ENCODE measurements at places on chromosomes 3 and 15.

GRCh38 chr15:48703544-48703943, 58.0 kb upstream of the FBN1 start:
- DNase-seq = no peak

- peak; percentile 14 for DNase-seq
Measured at GRCh38 chr3:62454916-62455315, 81.6 kb upstream of the FEZF2 start.

DNA sequence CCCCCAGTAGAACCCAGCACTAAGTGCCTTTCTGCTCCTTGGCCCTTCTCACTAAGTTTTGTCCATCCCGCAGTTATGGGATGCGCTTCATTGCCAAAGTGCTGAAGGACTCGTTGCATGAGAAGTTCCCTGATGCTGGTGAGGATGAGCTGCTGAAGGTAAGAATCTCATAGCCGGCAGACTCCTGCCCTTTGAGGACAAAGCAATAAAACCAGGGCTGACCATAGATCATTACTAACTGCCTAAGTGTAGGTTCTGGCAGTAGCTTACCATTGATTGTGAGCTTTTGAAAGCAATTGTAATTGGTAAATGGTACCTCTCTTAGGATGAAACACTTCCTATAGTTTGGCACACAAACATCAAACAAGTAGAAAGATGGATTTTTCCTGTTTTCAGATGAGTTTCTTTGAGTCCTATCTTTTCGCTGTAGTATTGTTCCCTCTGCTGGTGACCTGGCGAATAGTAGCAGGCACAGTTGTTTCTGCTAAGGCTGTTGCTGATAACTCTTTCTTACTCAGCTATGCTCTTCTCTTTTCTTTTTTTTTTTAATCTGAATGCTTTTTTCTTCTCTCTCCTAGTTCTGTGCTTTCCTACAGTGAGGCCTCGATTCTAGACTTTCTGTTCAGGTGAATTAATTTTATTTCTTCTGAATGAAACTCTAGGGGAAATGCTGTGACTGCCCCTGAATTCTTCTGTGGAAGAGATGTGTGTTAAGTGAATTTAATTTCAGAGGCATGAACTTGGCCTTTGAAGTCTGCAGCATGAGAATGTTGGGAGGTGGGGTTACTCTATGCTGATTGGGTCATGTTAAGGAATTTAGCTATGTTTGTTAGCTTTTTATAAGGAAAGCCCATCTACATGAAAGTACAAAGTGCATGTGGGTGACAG, 47.4 kb upstream of the CRTC3 start:
- DNase-seq = peak; percentile 35

- no peak for DNase-seq
Measured at GRCh38 chr3:39149059-39149455, 4.3 kb downstream of the CSRNP1 start.

- DNase-seq = no peak
Measured at GRCh38 chr15:93603550-93603949, 514.5 kb upstream of the RGMA start.

DNA sequence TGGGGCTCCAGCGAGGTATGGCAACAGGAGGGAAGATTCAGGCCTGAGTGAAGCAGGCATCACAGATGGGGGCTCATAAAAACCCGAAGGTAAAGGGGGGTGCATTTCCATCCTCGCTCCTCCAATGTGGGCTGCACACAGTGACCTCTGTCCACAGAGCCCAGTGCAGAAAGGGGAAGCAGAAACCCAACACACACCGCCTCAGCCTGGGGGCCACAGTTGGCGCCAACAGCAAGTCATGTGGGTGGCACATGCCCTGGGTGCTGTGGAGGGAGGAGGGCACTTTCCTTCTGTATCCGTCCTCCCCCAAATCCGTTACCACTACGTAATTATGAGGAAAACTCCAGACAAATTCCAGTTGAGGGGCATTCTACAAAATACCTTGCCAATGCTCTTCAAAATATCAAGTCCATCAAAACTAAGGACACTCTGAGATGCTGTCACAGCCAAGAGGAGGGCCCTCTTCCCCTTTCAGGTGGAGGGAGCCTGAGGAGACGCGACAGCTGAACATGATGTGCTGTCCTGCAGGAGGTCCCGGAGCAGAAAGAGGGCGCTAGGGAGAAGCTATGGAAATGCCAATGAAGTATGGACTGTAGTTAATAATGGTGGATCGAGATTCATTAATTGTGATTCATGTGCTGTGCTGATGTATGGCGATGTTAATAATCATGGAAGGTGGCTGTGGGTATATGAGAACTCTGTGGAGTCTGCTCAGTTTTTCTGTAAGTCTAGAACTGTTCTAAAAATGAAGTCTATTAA, 16.4 kb downstream of the APBA2 start:
- no peak for DNase-seq

DNA sequence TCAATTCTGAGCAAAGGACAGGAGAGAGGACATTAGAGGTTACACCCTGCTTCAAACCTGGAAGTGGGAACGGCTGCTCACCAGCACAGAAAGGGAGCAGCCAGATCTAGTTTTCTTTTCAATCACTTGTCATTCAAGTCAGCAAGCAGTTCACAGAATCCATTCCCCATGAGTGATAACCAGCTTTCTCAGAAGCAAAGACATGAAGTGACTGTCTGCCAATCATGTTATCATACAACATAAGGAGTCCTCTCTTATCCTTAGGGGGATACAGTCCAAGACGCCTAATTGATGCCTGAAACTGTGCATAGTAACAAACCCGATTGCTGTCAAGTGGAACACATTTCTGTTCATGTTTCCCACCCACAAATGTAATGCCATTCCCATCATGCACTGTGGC, 54.7 kb downstream of the FAM98B start:
- DNase-seq = no peak

DNA sequence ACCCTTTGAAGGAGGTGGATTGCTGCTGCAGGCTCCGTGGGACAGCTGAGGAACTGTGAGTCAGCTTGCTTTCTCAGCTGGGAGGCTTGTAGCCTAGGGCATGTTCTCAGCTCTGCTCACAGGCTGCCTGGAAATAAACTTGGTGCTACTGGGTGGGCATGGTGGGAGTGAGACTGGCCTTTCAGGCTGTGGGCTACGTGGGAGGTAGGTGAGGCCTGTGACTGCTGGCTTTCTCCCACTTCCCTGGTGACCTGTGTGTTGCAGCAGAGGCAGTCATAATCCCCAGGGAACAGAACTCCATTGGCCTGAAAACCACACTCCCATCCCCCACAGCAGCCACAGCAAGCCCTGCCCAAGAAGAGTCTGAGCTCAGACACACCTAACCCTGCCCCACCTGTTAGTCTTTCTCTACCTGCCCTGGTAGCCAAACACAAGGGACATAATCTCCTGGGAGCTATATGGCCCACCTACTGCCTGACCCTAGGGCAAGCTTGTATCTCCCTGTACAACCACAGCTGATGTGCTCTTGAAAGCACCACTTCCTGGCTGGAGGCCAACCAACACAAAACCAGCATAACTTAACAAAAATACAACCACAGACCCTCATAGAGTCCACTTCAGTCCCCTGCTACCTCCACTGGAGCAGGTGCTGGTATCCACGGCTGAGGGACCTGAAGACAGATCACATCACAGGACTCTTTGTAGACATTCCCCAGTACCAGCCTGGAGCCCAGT, 236.5 kb downstream of the SQOR start:
- no peak for DNase-seq

DNA sequence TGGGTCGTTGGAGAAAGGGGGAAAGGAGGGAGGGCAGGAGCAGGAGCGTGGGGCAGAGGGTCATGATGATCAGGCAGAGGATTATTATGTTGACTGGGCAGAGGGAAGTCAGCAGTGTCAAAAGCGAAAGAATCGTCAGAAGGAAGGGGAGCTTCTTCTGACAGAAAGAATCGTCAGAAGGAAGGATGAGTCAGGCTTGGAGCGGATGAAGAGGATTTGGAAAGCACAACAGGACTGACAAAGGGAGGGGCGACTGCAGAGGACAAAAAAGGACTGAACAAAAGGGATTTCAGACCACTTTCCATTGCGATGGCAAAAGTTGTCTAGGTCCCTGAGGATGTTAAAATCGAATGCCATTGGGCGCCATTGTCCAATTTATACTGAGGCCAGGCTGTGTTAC, 1053.5 kb downstream of the SI start:
- DNase-seq = no peak

- no peak for DNase-seq
Measured at GRCh38 chr15:56804938-56805337, 71.6 kb upstream of the ZNF280D start.

DNA sequence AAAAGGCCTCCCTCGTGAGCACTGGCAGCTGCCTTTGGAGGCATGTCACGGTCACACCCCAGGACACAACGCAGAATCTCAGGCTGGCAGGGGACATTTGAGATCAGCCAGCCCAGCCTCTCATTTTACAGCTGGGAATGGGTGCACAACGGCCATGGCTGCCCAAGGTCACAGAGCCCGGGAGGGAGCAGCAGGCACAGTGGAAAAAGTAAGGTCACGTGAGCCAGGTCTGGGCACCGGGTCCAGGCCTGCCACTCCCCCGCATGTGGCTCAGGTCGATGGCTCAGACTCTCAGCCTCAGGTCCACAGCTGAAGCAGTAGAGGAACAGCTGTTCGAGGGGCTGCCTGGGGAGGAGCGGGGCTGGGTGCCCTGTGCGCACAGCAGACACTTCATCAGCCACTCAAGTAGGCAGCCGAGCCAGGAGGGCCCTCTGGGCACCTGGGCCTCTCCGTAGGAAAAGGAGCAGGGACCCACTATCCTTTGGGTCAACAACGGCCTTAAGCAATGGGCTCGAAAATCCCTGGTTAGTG, 260.6 kb downstream of the GOLGA6L6 start:
- no peak for DNase-seq

GRCh38 chr3:193347521-193348501, 30.7 kb downstream of the ATP13A5 start:
- no peak for DNase-seq

DNA sequence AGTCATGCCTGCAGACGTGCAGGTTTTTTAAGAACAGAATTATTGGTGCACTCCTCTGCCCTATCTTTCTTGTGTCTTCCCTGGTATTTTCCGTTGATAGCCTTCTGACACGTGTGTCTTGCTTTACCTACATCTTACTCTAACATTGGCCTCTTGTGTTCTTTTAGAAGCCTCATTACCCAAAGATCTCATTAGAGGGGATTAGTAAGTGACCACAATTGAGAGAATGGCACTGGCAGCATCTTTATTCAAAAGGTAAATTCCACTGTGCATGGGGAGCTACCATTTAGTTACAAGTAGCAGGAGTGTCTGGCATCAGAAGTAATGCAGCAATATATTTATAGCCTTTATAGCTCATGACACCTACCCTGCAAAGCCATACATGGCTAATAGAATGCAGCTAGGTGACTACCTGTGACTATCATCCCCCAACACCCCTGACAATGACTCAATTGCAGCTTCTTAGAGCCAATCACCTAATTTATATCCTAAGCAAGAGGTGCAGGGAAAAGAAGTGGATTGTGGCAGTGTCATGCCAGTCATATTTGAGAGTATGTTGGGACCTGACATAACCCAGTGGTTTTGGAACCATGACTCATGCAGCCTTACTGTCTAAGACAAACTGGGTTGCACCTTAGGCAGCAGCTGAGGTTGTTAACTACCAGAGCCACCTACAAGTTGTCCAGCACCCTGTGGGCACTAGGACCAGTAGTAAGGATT, 164.8 kb downstream of the GRM7 start:
- peak; percentile 63 for DNase-seq

GRCh38 chr3:42367903-42368302, 42.5 kb downstream of the LYZL4 start:
- DNase-seq = no peak

GRCh38 chr3:54137311-54137710, 15.0 kb downstream of the CACNA2D3 start:
- DNase-seq = no peak

DNA sequence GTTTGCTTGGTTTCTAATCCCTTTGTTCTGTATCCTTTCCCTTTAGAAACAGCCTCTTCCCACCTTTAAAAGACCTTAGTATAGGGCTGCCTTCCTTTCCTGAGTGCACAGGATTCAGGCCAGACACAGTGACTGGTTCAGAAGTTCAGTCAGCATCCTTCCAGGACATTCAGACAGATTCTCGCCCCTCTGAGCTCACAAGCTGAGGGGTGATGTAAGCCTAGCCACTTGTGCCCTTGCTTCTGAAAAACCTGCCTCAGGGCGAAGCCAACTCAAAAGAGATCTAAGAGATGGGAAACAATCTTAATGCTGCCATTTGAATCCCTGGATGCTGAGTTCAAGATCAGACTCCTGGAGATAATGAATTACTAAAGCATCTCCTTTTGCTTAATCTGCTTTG, 6.7 kb upstream of the NSMCE3 start:
- no peak for DNase-seq

DNA sequence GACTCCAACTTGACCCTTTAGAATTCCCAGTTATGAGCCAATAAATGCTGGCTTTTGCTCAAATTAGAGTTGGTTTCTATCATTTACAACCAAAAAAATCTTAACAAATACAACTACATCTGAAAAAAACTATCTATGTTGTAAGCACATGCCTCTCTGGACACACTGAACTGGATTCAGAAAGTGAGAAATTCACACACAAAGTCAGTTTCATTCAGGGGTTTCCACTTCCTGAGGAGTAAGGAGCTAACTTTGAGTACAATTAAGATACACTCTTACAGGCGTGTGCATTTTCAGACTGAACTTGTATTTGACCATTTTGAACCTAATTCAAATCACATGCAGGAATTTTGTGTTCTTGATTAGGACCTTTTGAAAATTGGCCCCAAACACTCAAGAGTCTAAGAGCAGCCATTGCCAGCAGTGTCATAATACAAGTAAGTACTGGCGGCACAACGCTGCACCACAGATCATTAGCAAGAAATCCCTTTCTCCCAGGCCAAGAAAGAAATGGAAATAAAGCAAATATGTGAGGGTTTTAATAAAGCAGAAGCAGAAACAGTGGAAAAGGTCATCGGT, 31.2 kb downstream of the LINS1 start:
- no peak for DNase-seq

GRCh38 chr3:247916-248315, 51.4 kb downstream of the CHL1 start:
- no peak for DNase-seq

GRCh38 chr3:173217127-173217526, 76.1 kb upstream of the SPATA16 start:
- DNase-seq = no peak

- no peak for DNase-seq
Measured at GRCh38 chr15:64845183-64845611, 3.5 kb downstream of the PLEKHO2 start.

GRCh38 chr15:55586808-55587207, 1.3 kb downstream of the PYGO1 start:
- DNase-seq = no peak

- no peak for DNase-seq
Measured at GRCh38 chr15:63836579-63836978, 2.8 kb upstream of the HERC1 start.

DNA sequence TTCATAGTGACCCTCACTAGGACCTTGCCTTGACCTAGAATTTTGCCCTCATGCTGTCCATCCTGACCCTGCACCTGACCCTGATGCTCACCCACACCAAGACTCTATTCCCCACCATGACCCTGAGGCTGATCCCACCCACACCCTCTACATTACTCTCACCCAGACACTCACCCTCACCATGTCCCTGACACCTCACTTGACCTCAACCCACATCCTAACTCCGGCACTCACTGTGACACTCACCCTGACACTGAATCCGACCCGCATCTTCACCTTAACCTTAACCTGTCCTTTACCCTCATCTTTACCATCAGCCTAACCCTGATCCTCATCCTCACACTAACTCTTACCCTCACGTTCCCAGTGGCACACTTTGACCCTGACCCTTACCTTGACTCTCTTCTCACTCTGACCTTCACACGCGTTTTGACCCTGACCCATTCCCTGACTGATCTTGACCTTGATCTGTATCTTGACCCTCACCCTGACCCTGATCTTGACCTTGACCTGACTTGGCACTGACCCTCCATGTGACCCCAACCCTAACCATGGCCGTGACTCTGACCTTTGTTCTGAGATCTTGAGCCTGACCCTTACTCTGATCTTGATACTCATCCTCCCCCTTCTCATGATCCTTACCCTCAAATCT, 22.2 kb upstream of the SLC25A26 start:
- no peak for DNase-seq

All from neuronal stem cell (in vitro differentiated cells).